RPMI8226 (cell line): ENCODE measurements at places on chromosomes 7 and 10.

GRCh38 chr7:55441774-55442522 lies 76.8 kb downstream of the LANCL2 start:
- DNase-seq: no peak

GRCh38 chr7:114930829-114931655 lies 9.1 kb downstream of the MDFIC start:
- peak; percentile 57 for DNase-seq

GRCh38 chr10:128693493-128694131 lies 567.4 kb upstream of the MKI67 start:
- no peak for DNase-seq

GRCh38 chr10:94333051-94333450 lies 29.7 kb downstream of the NOC3L start:
- DNase-seq: no peak

DNA sequence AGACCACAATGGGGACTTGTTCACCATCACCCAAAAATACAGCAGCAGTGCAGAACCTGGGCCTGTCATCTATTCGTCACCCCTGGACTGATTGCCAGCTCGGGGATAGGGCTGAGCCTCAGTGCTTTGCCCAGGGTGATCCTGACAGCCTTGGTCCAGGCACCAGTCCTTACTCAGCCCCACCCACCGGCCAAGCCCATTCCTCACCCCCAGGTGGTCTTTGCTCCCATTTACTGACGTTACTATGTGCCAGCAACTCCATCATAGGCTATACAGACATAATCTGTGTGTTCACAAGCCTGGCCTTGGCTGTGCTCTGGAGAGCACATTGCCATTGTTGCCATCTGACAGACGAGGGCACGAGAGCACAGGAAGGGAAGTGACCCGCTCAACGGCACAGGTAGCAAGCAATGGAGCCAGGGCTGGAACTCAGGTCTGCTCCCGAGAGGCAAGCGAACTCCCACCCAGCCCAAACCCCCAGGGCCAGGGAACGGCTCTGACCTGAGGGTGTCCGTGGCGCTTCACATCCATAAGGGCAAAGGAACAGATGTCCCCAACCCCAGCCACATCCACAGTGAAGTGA lies 6.8 kb downstream of the ATG9B start:
- DNase-seq: no peak
